ENCODE measurements at places on chromosomes 11 and 22. TPM values are rescaled to one million over a fixed set of nuclear protein-coding genes. Genes with fewer than 3 reads are reported as not detected.

- H3K27me3 ChIP-seq: no peaks in the 10 kb centered on the region
- H3K36me3 ChIP-seq: no peaks in the 10 kb centered on the region
- H3K4me3 ChIP-seq: no peak overlapping the region
- H3K27ac ChIP-seq: no peak overlapping the region
- H3K4me1 ChIP-seq: no peaks in the 10 kb centered on the region
Measured at GRCh38 chr11:69531071-69531716, 49.7 kb downstream of the LINC01488 start.

DNA sequence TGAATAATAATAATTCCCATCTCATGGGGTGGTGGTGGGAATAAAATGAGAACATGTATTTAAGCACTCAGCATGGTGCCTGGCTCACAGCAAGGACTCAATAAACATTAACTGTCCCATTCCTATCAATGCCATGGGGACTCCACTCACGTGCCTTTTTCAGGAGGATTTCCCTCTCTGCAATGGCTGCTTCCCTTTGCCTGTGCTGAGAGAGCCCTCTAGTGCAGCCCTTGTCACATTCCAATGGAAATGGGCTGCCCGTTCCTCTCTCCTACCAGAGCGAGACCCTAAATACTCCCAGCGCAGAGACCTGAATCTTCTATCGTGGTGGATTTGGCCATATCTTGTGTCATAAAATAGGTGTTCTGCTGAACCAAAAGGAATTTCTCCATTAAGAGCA is 621.5 kb upstream of the B3GAT1 start:
- no peak for DNase-seq
- no peaks in the 10 kb centered on the region for H3K36me3 ChIP-seq
- no peaks in the 10 kb centered on the region for H3K4me1 ChIP-seq
- no peak overlapping the region for H3K27ac ChIP-seq
- H3K27me3 ChIP-seq: no peaks in the 10 kb centered on the region

DNA sequence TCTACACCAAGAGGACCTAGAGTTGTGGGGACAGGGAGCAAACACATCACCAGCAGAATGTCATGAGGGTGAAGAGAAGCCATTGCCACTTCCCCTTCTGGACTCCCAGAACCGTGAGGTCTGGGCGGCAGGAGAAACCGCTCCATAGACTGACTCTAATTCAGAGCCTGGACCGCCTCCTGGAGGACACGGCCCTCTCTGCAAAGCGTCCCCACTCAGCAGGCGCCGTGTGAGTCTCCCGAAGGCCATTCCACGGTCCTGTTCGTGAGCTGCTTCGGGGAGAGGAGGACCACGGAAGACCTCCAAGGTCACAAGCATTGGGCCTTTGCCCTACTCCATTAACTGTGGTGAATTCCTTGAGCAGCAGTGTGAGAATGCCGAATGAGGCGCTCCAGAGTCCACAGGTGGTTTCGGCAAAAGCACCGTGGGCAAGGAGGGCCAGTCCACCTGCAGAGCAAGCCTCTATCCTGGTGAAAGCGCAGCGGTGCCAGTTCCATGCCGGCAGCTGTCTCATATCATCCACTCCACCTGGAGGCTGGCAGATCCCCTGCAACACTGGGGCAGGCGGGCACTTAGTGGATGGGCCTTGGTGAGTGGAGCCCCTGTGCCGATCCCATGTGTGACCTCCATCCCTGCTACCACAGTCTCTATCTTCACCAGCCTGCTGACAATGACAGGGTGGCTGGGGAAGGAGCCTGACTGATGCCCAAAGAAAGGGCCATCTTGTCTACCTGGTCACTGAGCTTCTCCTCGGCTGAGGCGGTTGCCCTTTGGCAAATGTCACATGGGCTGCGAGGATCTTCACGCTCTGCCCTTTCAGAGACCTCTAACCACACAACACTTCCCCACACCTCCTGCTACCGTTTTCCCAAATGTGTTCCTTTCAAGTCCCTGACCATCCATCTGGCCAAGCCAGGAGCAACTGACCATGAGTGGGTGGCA is 7.5 kb downstream of the C11orf21 start:
- H3K27ac ChIP-seq: no peak overlapping the region
- H3K4me3 ChIP-seq: no peak overlapping the region
- H3K4me1 ChIP-seq: no peaks in the 10 kb centered on the region
- peak; percentile 61 for DNase-seq
- no peaks in the 10 kb centered on the region for H3K36me3 ChIP-seq

DNA sequence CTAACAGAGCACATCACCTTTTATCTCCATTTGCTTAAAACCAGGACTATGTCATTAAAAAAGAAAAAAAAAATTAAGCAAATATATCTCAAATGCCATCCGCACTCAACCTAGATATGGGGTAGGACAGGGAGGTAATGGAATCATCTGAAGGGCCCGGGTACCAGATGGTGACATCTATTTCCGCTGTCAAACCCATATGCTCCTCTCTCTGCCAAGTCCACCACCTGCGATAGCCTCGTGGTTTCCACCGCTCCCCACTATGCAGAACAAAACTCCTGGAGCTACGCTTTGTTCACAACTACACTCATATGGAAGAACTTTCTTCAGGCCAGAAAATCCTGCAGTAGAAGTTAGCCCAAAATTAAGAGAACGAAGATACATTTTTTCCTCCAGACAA is 31.4 kb downstream of the FEZ1 start:
- DNase-seq: no peak
- no peaks in the 10 kb centered on the region for H3K27me3 ChIP-seq
- no peak overlapping the region for H3K4me3 ChIP-seq
- no peaks in the 10 kb centered on the region for H3K4me1 ChIP-seq
- no peak overlapping the region for H3K27ac ChIP-seq
- H3K36me3 ChIP-seq: peaks cover 5% of the 10 kb centered on the region

DNA sequence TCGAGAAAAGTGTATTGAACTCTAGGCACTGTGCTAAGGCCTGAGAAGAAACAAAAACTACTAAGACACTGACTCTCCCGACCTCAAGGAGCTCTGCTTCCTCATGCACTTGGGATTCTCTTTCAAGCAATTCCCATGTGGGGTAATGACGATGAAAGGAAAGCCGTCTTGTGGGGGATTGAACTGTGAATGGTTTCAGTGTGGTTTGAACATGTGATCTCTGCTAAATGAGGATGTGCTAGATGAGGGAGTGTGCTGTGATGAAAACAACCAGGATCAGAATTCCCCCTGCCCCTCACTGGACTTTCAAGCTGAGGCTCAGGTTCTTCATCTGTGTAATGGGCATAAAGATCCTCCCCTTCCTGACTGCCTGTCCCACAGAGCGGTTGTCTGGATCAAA is 74.9 kb downstream of the DEPDC5 start:
- no peak overlapping the region for H3K27ac ChIP-seq
- H3K4me1 ChIP-seq: no peaks in the 10 kb centered on the region
- no peaks in the 10 kb centered on the region for H3K27me3 ChIP-seq
- peaks cover 29% of the 10 kb centered on the region for H3K36me3 ChIP-seq

The VPREB1 gene
- not detected for total RNA-seq

The FAM227A gene
- 0.43 TPM for total RNA-seq

The KRTAP5-3 gene
- total RNA-seq: not detected

The ANO9 gene
- total RNA-seq: 4.0 TPM

The POU2AF2 gene
- not detected for total RNA-seq

The EMID1 gene
- 0.64 TPM for total RNA-seq

The KCNJ1 gene
- total RNA-seq: not detected

The TRIM51 gene
- total RNA-seq: not detected
